ENCODE measurements at places on chromosomes 13 and 19.

DNA sequence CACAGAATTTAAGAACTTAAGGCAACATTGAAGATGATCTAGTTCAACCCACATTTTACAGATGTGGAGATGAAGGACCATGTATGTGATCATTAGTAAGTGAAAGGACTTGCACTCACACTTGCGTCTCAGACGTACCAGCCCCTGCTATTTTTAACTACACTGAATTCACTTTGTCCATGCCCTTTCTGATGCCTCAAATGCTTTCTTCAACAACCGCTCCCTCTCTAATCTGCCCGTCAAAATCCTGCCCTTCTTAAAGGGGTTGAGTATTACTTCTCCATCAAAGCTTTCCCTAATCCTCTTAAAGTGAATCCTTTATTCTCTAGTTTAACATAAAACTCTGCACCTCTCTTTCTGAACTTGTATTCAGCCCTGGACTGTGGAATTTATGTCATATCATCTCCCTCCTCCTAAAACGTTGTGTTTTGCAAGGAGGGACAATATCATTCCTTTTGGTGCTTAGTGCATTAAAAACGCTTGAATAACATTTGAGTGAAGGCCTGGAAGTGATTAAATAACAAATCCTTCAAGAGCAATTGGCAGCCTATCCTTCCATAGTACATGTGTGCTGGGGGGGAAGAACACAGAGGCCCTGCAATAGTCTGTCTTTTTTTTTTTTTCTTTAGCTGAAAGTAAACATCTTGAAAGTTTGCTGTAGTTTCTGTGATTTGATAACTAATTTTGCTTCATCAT, 493.3 kb downstream of the LMO7 start:
- no peak for DNase-seq

DNA sequence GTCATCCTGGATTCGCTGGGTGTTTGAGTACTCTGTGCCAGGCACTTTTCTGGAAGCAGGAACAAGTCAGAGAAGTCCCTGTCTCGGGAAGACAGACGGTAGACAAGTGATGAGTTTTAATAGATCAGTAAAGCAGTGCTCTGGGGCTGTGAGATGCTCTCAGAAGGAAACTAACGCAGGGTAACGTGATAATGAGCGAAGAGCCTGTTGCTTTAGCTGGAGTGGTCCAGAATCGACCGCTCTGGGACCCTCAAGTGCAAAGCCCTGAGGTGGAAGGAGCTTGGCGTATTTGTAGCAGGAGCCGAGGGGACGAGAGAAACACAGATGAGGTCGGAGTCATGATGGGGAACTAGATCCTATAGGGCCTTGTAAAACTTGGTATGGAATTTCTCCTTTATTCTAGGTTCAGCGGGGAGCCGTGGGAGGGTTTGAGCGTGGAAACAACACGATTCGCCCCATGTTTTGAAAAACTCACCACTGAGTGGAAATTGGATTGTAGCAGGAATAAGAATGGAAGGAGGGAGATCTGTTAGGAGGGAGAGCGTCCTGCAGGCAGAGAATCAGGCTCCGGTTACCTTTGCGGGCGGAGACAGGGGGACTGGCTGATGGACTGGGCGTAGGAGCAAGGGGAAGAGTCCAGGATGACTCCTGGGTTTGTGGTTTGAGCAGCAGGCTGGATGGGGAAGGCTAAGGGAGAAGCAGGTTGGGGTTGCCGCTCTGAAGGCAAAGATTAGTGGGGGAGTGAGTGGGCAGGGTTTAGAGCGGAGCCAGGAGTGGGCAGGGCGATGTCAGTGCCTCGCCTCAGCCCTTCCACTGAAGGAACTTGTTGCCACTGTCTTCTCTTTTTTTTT, 763 bp downstream of the POLD1 start:
- no peak for DNase-seq

GRCh38 chr13:109738298-109738746, 48.1 kb downstream of the IRS2 start:
- no peak for DNase-seq

DNA sequence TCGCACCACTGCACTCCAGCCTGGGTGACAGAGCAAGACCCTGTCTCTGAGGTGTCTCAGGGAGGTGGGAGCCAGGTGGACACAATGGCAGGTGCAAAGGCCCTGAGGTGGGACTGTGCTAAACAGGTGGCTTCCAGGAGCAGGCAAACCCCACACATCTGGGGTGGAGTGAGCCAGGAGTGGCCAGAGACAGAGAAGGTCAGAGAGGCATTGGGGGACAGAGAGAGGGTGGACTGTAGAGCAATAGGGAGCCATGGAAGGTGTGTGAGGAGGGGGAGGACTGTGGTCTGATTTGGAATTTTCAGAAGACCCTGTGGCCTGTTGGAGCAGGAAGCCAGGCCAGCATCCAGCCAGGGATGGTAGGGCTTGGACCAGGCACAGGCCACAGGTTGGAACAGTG, 4.7 kb downstream of the MEF2B start:
- DNase-seq, result no peak

DNA sequence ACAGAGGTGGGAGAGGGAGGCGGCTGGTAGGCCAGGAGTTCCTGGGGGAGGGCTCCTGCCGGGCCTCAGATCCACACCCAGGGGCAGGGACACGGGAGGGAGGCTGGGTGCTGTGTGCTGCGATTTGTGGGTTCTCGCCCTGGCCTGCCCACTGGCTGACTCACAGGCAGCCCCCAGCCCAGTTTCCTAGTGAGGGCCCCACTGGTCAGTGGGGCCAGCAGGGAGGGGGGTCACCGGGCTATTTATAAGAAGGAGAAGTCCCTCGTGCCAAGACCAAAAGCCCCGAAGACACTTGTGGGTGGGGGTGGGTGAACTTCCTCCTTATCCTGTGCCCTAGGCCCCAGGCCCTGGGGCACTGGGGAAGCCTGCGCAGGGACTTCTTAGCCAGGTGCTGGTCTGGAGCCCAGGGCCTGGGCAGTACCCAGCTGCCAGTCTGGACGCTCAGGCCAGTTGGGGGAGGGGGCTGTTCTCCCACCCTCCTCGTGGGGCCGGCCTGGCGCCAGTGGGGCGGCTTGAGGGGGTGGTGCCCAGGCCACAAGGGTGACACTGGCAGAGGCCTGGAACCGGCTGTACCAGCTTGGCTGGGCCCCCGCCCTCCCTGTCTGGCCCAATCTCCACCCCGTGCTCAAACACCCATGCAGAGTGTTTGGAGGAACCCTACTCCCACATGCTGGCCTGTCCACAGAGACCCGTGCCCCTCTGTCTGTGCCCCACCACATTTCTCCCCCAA, 5.0 kb upstream of the JUNB start:
- no peak for DNase-seq

DNA sequence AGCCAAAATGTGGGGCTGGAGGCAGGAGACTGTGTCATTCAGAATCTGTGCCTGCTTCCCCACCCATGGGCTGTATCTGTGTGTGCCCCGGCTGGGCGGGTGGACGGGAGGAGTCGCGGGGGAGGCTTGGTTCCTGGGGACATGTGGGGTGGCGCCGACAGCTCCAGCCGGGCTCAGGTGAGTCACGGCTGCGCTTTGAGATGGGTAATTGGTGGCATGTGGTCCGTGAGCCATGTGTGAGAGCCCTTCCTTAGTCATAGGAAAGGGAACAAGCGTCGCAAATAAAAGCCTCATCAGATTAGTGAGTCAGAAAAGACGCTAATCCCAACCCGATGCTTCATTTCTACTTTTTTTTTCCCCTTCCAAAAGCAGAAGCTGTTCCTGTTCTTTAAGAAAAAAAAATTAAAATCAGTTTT, 118.6 kb upstream of the ZNF536 start:
- DNase-seq, result no peak

DNA sequence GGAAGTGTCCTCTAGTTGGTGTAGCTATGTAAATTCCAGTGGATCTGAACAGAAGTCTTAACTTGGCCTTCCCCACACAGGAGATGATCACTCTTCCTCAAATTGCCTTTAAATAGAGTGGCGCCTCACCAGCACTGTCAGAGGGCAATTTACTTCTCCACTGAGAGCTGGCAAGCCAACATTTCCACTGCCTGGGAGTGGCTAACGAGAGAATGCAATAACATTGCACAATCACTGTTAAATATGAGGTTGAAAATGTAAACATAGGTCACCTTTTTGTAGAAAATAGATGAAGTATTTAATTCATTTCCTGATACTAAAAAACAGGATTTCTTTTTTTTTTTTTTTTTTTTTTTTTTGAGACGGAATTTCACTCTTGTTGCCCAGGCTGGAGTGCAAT, 55.4 kb upstream of the UBL3 start:
- no peak for DNase-seq

- no peak for DNase-seq
These were observed 31.2 kb downstream of the IGFL2 start for GRCh38 chr19:46179076-46179759.

DNA sequence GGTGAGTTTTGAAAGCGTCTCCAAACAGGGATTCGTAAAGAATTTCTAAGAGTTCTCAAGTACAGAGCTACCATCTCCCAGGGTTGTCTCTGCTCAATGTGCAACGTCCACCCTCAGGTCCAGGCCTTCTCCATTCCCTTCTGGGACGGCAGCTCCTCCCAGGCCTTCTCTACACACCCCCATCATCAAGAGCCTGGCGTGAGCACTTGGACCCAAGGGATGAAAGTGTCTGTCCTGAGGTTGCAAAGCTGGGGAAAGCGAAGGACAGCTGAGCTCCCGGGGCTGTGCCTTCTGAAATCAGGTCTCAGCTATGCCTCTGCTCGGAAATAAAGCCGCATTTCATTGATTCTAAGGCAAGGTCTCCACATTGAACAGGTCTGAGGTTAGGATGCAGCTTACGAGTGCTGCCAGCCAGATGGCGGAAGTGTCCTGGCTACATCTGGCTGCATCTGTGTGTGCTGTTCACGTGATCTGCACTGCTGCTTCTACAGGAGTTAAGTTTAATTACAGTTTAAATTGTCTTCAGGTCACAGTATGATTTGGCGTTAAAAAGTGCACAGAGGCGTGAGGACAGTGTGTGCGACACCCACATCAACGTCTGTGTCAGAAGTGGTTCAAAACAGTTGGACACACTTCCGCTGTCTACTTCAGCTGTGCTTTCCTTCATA, 27.0 kb upstream of the MIER2 start:
- DNase-seq, result no peak

- DNase-seq, result no peak
These were observed 14.7 kb downstream of the ALOX5AP start for GRCh38 chr13:30750036-30750435.

- no peak for DNase-seq
These were observed 4.6 kb downstream of the S1PR2 start for GRCh38 chr19:10226376-10227025.

- DNase-seq, result no peak
These were observed 1.1 kb upstream of the MVB12A start for GRCh38 chr19:17418710-17419109.

- no peak for DNase-seq
These were observed at the start of gene CBLC for GRCh38 chr19:44777715-44778347. CBLC (plus strand) TSS chr19:44777890; CDS start chr19:44777932, 42 bp downstream.

- DNase-seq, result peak; percentile 70
These were observed 6.6 kb upstream of the DHDH start for GRCh38 chr19:48926909-48927308.

DNA sequence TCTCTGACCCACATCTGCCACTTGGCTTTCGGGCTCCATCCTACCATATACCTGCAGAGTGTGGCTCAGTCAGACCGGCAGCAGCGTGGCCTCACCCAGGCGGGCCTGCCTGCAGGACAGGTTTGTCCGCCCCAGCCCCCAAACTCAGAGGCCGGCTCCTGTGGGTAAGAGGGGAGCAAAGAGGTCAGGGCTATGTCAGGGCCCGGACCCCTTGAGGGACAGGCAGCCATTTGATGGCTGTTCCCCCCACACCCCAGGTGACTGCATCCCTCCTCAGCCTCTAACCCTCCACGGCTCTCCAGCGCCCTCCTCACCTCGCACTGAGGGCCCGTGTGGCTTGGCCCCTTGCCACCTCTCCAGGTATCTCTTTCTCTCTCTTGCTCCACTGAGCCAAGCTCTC, 12.3 kb upstream of the ZBTB32 start:
- no peak for DNase-seq

DNA sequence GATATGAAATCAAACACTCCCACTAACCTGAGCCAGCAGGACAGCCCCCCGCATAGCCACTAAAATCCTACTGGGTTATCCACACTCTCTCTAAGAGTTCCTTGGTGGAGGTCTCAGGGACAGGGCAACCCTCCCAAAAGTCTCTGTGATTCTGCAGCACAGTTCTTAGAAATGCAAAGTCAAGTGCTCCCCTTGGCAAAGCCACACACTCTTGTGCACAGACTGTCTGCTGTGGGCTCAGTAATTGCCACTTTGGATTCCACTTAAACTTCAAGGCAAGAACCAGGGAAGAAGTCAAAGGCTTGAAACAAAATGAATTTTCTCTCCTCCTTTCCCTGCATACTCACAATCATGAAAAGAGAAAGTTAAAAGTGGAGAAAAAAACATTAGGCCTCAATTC, 61.5 kb downstream of the DOCK9 start:
- DNase-seq, result no peak

DNA sequence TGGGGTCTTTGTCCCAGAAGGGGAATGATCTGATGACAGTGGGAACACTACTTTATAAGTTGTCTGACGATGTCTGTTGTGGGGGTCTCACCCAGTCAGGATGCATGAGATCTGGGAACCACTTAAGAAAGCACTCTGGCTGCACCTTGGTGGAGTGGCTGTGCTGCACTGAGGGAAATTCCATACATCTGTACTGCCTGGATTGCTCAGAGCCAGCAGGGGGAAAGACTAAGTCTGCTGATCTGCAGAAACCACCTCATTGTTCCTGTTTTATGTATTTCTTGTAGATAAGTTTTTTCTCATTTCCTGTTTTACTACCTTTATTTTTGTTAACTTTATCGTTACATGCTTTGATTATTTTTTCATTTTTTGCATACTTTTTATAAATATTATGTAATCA, 27.3 kb downstream of the ZNF430 start:
- DNase-seq, result no peak

GRCh38 chr13:38527140-38527539, 159.7 kb upstream of the FREM2 start:
- DNase-seq, result no peak

GRCh38 chr19:11444059-11444458, 8.6 kb downstream of the PRKCSH start:
- no peak for DNase-seq

DNA sequence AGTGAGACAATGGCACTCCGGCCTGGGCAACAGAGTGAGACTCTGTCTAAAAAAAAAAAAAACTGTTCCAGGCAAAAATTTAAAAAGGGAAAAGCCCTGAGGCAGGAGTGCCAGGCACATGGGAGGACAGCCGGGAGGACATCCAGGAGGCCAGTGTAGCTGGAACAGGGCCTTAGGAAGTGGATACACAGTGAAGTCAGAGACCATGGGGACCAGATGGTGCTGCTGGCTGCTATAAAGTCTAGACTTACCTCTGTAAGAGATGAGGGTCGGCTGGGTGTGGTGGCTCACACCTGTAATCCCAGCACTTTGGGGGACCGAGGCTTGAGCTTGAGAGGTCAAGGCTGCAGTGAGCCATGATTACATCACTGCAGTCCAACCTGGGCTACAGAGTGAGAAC, 15.0 kb downstream of the HAS1 start:
- DNase-seq, result no peak
